ENCODE measurements at places on chromosomes 6 and 20.

DNA sequence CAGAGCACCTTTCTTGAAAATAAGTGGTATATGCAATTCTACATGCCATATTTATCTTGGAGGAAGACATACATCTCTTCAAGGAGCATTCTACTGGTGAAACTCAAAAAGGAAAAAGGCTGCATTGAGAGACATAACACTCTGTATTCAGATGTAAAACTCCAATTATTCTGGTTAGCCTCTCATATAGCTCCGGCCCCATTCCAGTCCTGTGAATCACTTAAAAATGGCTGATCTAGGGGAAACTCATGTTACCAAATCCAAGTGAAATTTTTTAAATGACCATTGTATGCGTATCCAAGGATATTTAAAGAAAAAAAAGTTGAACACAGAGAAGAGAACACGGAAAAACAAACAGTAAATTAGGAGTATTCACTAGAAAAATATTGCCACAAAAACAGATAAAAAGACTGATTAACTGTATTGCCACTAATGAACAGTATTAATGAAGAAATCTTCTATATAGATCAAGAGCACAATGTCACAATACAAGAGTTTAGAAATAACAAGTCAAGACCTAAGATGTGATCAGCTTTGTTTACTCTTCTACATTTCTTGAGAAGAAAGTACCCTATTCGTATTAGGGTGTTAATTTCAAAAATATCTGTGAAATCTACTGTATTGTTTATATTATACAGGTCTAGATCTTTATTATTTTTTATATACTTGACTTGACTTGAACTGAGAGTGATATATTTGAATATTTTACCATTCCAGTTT is 124.5 kb upstream of the GJE1 start:
- no peak for DNase-seq

GRCh38 chr6:123030282-123030681 is 34.2 kb downstream of the CLVS2 start:
- no peak for DNase-seq

DNA sequence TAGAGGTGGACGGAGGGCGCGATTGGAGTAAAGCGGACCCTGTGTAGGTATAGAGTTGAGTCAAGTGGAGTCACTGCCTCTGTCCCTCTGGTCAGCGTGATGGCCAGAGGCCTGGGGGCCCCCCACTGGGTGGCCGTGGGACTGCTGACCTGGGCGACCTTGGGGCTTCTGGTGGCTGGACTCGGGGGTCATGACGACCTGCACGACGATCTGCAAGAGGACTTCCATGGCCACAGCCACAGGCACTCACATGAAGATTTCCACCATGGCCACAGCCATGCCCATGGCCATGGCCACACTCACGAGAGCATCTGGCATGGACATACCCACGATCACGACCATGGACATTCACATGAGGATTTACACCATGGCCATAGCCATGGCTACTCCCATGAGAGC is 479 bp downstream of the SLC39A7 start:
- no peak for DNase-seq

- DNase-seq = no peak
Observed at GRCh38 chr6:148599967-148600426, 146.8 kb upstream of the UST start.

GRCh38 chr6:166772518-166772917 is 145.5 kb upstream of the RPS6KA2 start:
- DNase-seq = no peak

- no peak for DNase-seq
Observed at GRCh38 chr6:21101694-21102093, 491.9 kb upstream of the SOX4 start.

- no peak for DNase-seq
Observed at GRCh38 chr6:90399970-90400369, 103.3 kb upstream of the BACH2 start.

DNA sequence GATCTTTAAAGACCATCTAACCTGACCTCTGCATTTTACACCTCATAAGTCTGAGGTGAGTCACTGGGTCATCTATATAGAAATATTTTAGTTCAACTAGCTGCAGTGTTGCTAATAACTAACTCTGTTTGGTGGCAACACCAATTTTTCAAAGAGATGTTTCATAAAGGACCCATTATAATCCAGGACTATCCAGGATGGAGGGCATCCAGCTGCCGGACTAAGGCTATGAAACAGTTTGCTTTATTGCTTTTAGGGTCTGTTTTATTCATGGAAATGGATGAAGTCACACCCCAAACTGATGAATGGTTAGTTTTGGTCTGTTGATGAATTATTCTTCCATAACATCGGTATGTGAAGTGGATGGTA is 204.2 kb upstream of the GMDS start:
- no peak for DNase-seq

DNA sequence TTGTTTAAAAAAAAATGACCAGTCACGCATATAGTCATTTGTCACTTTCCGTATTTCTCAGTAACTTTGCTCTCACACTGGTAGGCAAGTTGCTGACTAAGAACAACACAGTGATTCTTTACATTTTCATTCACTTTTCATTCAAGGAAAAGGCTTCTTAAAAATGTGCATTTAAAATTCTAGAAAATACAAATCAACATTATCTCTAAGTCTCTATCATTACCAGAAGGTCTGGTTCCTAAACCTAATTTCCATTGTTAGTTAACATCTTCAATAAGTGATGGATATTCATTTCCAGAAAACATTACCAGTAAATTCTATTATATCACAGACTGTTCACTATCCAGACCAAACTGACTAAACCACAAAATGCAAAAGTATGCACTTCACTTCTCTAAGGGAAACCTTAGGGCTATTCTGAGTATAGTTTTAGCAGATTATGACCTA is 115.3 kb downstream of the AHI1 start:
- DNase-seq = no peak

GRCh38 chr6:46419576-46420002 is 71.7 kb downstream of the RCAN2 start:
- DNase-seq = peak; percentile 71

- DNase-seq = no peak
Observed at GRCh38 chr6:149545258-149545753, 537 bp downstream of the PPIL4 start.

DNA sequence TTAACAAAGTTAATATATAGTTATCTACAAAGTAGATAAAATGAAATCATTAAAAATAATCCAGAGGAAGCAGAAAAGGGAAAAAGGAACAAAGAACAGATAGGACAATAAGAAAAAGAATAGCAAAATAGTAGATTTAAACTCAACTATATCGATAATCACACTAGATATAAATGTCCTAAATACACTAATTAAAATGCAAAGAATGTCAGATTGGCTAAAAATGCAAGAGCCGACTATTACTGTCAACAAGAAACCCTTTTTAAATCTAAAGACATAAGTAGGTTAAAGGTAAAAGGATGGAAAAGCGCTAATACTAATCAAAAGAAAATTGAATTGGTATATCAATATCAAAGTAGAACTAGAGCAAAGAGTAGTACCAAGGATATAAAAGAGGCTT is 164.8 kb upstream of the AKAP12 start:
- no peak for DNase-seq

- no peak for DNase-seq
Observed at GRCh38 chr20:48763216-48763914, 64.4 kb downstream of the PREX1 start.

- peak; percentile 6 for DNase-seq
Observed at GRCh38 chr6:168196385-168196860, 117.4 kb upstream of the FRMD1 start.

DNA sequence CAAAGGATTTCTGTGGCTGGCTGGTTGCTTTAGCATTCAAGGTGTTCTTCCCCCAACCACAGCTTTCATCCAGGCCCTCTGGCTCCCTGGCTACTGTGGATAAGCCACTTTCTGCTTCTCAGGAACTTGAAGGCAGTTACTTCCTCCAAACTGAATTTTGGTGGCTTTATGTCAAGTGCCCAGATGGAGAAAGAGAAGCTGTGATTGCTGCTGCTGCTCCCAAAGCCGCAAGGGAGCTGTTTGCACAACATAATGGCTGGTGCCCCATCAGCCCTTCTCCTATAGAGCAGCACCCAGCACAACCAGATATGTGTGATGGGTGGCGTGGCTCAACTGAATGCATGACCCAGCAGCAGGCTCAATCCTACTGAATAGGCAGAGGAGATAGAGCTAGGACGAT is 465.2 kb downstream of the MAFB start:
- DNase-seq = no peak

DNA sequence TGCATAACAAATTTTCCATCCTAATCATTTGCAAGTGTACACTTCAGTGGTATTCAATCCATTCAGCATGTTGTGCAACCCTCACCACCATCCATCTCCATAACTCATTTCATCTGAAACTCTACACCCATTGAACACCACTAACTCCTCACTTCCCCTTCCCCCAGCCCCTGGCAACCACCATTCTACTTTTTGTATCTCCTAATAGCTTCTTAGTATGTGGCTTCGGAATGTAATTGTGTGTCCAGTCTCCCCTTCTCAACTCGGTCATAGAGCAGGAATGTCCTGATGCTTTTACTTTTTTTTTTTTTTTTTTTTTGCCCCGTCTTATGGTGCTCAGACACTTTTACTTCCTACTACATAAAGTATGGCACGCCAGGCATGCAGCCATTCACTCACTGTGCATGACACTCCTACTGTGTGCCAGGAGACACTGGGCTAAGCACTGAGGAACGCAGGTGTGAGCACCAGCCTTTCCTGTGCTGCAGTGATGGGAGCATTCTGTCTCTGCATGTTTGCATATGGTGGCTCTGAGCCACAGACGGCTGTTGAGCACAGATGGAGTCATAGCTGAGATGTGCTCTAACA is 15.3 kb downstream of the HCK start:
- DNase-seq = no peak

DNA sequence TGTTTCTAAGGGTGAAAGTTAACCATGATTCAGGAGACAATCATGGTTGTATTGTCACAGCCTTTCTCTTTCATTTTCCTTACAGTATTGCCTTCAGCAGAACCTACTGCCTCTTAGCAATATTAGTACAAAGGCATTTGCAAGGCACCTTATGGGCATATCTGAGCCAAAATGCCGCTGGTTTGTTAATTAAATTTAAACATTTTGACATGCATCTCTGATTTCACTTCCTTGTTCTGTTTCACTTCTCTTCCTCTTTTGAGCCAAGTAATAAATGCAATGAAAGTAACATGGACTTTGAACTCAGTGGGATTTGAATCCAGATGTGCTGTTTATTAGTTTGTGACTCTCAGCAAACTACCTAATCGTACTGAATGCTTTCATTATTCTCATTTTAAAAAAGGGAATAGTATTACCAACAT is 467.4 kb upstream of the CITED2 start:
- no peak for DNase-seq

DNA sequence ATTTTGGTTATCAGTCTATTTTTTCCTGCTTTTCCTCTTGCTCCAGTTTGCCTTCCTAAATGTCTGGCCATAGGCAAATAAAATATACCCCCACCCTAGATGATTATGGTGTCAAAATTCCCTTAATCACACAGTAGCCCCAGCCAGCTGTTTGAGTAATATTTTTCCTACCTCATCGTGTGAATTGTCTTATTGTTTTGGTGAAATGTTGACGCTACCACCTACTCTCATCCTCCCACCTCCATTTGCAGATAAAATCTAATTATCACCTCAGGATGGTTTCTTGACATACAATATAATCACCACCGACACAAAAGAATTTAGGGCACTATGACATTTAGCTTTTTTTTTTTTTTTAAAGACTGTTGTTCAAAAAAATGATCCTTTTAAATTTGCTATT is 44.1 kb upstream of the FUCA2 start:
- no peak for DNase-seq

GRCh38 chr20:59131551-59132285 is 31.9 kb upstream of the ZNF831 start:
- DNase-seq = no peak

- peak; percentile 24 for DNase-seq
Observed at GRCh38 chr6:147131532-147132128, 72.6 kb upstream of the STXBP5 start.

DNA sequence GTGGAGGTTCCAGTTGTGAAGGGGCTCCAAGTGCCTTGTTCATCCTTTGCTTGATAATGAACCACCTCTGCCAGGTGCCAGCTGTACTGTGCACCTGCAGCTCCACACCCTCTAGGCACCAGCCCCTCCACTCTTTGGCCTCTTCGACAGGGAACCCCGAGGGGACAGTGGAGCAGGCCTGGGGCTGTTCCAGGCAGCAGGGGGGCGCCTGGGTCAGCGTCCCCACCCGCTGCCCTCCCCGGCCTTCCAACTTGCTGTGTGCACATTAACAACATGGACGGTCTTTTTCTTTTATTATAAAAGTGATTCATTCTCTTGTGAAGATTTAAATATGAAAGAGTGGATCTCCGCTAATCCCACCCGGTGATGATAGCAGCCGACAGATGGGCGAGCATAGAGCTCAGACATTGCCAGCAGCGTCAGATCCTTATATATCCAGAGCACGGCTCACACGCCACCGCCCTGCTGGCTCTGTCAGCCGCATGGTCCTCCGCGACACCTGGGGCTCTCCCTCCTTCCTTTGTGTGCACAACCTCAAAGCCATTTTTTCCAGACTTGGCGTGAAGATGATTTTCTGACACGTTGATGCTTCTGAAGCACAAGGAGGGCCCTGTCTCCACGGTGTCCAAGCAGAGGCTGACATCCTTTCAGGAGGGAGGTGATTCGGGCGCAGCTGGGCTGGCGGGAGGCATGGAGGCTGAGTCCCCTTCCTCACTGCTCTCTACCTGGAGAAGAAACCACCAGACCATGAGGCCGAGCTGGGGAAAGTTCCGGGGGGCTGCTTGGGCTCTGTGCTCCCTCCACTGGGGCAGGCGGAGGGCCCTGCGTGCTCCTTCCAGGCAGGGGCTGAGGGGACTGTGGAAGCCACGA is 22.2 kb upstream of the MRGBP start:
- peak; percentile 15 for DNase-seq

GRCh38 chr20:58218665-58219341 is 9.7 kb downstream of the ANKRD60 start:
- DNase-seq = no peak

DNA sequence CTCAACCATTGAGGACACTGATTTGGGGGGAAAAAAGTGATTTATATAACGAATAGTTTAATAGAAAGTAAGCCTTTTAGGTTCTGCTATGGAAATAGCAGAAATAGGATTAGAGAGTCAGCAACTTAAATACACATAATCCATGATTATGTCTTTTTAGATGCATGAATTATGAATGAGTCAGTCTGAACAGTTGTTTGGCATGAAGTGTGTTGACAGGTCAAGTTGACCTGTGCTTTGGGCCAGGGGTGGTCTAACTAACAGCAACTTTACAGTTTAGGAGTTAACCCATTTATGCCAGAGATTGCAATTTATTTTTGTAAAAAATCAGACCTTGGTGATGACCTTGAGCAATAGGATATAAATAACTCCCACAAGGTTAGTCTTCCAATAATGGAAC is 191.3 kb downstream of the MTFR2 start:
- no peak for DNase-seq

DNA sequence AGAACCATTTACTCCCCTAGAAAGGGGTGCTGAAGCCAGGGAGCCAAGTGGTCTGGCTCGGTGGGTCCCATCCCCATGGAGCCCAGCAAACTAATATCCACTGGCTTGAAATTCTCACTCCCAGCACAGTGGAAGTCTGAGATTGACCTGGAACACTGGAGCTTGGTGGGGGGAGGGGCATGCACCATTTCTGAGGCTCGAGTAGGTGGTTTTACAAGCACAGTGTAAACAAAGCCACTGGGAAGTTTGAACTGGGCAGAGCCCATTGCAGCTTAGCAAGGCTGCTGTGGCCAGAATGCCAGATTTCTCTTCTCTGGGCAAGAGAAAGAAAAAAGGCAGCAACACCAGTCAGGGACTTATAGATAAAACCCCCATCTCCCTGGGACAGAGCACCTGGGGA is 855.8 kb upstream of the CITED2 start:
- DNase-seq = no peak
